ENCODE measurements at places on chromosomes 7 and 10. TPM values are rescaled to one million over a fixed set of nuclear protein-coding genes. Genes with fewer than 3 reads are reported as not detected.

Gene UNCX
- total RNA-seq: not detected

Gene ATOH7
- 0.41 TPM for total RNA-seq

Gene VOPP1
- total RNA-seq: 83.6 TPM

Gene CFAP58
- 1.2 TPM for total RNA-seq

Measured in frontal cortex (tissue), 4 donors.